ENCODE measurements at places on chromosomes 3 and 15.
A peak's percentile ranks its signal among the peaks of the same experiment; 100 is the strongest.

- no peak for DNase-seq
Measured at GRCh38 chr3:195411836-195412235, 31.0 kb downstream of the ACAP2 start.

- peak; percentile 20 for DNase-seq
Measured at GRCh38 chr15:95259513-95259912, 1028.2 kb downstream of the MCTP2 start.

- DNase-seq = no peak
Measured at GRCh38 chr3:10570196-10570946, 65.0 kb upstream of the ATP2B2 start.

GRCh38 chr3:184541886-184542562 is 19.6 kb upstream of the EPHB3 start:
- DNase-seq = no peak

DNA sequence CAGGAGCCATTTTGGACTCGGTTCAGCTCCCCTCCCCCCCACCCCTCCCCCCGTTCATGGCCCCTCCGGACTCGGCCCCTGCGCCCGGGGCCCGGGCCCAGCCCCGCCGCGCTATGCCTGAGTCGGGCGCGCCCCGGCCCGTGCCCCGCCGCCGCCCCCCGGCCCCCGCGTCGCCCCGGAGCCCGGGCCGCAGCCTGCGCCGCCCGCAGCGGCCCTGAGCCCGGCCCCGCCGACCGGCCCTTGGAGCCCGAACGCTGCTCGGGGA is 155 bp downstream of the ACVR2B start:
- DNase-seq = no peak

- DNase-seq = no peak
Measured at GRCh38 chr3:147620906-147621305, 211.7 kb downstream of the ZIC1 start.

- DNase-seq = no peak
Measured at GRCh38 chr3:3074551-3075257, 35.5 kb downstream of the IL5RA start.

DNA sequence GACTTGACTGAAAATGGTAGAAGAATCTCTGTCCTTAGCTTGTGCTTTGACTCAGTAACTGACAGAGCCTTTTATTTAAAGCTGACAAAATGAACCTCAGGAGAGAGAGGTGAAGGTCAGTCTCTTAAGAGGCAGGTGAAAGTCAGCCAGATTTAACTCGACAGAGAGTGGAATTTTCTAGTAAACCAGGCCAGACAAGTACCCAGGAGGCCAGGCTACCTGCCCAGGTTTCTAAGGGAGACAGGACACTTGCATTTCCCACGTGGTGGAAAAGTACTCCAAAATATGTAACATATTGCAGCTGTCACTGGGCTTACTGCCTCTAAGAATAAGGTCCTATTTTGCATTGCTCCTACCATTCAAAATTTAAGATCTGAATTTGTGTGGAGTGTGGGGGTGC is 167.9 kb downstream of the FMN1 start:
- DNase-seq = no peak

DNA sequence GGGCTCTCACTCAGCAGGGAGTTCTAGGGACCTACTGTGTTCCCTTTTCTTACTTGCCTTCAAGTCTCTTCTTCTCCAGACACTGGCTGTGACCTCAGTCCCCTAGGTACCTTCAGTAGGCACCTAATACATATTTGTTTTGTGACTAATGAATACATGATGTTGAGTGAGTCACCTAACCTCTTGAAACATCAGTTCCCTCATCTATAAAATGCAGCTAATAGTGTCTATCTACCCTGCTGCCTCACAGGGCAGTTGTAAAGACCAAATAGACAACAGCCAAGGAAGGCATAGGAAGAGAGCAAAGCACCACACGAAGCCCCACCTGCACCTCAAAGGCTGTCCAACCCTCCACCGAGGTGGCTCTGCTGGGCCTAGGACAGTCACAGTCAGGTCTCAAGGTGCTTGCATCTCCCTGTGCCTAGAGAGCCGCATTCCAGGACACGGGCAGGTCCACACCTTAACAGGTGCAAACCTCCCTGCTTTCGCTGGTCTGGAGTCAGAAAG is 29.1 kb downstream of the DAPK2 start:
- no peak for DNase-seq

GRCh38 chr3:70882104-70882503 is 569.7 kb upstream of the MDFIC2 start:
- no peak for DNase-seq

GRCh38 chr3:32945136-32945535 is 6.3 kb upstream of the CCR4 start:
- DNase-seq = no peak

DNA sequence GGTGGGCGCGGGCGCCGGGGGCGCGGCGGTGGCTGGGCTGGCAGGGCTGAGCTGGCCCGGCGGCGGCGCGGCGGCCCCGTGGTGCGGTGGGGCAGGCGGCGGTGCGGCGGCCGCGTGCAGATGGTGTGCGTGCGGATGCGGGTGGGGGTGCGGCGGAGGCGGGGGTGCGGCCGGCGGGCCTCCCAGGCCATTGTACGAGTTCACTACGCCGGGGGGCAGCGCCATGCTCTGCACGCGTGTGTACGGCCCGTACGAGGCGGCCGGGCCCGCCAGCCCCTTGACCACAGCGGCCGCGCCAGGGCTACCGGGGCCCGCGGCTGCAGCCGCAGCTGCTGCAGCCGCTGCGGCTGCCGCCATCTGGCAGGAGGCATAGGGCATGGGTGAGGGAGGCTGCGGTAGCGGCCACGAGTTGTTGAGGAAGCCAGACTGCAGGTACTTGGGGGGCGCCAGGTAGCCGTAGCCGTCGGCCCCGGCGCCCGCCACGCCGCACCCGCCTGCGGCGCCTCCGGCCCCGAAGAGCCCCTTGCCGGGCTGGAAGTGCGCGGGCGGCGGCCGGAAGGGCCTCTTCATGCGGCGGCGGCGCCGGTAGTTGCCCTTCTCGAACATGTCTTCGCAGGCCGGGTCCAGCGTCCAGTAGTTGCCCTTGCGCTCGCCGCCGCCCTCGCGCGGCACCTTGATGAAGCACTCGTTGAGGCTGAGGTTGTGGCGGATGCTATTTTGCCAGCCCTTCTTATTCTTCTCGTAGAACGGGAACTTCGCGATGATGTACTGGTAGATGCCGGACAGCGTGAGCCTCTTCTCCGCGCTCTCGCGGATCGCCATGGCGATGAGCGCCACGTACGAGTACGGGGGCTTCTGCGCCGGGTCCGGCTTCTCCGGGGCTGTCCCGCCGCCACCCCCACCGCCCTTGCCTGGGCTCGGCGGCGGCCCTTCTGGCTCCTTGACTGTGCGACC is 951 bp downstream of the FOXL2 start:
- DNase-seq = no peak

DNA sequence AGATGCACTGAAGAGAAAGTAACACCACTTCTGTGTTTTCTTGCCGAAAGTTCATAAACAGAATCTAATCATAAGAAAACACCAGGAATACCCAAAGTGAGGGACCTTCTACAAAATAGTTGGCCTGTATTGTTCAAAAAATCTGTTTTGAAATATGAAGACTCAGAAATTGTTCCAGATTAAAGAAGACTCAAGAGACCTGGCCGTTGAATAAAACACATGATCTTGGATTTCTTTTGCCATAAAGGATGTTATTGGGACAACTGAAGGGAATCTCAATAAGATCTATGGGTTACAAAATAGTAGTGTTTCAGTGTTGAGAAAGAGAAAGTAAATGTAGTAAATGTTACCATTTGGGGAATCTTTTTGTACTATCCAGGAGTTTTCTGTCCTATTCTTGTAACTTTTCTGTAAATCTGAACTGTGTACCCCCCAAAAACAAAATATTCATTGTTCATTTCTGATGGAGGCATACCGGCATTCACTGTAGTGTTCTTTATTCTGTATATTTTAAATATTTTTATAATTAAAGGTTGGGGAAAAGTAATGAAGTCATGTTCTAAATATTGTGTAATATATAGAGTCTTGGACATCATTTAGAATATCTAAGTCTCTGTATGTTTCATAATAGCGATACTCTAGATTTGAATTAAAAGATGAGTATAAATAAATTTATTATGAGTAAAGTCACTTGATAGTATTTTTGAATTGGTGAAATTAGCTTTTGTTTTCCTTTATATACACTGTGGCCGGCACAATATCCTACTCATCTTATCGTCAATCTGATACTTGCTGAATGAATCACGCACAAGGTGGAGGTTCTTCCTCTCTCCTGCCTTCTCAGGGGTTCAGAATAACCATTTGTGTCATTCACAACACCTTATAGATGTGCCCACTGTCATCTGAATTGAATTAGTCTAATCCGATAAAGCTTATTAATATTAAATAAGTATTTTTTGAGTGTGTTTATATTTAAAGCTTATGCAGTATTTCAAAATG is 66.7 kb downstream of the TRAK1 start:
- DNase-seq = no peak

DNA sequence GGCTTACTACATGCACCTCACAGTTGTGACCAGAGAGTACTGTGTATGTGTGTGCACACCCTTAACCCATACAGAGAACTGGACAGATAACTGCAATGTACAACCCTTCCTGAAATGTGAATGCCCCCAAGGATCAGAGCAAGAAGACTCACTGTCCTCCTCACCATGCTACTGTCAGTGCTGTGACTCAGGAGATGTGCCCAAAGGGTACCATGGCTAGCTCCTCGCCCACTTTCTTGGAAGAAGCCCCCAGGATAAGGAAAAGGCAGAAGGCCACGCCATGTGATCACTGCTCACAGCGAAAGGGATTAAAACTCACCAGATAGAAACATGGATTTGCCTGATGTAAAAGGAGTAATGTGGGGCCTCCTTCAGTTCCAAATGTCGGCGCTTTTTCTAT is 41.8 kb downstream of the UBP1 start:
- DNase-seq = no peak

DNA sequence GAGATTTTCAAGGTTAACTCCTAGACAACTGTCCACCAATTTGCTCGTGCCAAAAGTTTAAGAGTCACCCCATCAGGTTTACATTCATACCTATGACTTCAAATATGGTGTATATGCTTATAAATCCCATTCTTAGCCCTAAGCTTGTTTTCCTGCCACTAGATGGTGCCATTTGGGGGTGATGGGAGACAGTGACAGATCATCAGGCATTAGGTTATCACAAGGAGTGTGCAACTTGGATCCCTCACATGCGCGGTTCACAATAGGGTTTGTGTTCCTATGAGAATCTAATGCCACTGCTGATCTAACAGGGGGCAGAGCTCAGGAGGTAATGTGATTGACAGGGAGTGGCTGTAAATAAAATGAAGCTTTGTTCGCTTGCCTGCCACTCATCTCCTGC is 182.7 kb downstream of the CNTN6 start:
- no peak for DNase-seq

- DNase-seq = no peak
Measured at GRCh38 chr15:43390723-43391122, 19.8 kb downstream of the TUBGCP4 start.

- no peak for DNase-seq
Measured at GRCh38 chr3:150146991-150147761, 176.5 kb upstream of the PFN2 start.

DNA sequence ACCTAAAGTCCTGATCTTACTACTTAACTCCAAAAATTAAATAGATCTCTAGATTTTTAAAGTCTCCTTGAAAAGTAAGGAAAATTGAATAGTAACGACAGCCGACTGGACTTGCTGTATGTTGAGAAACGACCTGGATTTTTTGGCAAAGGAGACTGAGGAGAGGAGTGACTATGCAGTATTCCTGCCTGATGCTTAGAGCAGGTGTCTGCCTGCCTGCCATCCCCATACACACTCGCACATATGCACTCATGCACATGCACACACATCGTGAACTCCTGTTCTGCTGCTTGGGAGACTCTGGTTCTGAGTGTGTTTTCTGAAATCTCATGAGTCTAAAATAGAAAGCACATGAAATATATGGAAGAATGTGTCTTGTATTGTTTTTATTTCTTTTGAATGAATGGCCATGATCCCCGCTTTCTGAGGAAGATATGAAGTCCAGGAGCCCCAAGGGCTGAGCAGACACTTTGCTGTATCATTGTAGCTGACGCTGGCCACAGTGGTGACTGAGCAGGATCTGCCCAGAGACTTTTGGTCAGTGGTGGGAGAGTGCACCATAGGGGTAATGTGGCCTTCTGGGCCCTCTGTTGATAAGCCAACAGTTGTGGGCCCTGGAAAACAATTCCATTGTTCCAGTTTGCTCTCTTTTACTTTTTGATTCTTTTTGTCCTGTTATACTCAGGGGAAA is 16.4 kb downstream of the GYG1 start:
- DNase-seq = no peak

- no peak for DNase-seq
Measured at GRCh38 chr3:23431764-23432163, 228.6 kb downstream of the UBE2E2 start.

DNA sequence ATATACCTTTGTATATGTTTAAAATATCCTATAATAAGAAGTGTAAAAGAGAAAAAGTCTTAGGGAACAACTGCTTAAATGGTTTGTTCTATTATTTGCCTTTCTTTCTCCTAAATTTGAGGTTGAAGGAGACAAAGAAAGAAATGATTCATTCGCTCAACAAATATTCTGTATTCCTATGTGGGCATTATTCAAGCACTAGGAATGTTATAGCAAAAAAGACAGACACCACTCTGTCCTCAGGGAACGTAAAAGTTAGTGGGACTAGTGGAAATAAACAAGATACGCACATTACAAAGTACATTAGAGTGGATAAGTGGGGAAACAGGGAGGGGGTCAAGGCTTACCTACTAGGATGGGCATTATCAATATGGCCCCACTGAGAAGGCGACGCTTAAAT is 332.2 kb downstream of the LPP start:
- no peak for DNase-seq

DNA sequence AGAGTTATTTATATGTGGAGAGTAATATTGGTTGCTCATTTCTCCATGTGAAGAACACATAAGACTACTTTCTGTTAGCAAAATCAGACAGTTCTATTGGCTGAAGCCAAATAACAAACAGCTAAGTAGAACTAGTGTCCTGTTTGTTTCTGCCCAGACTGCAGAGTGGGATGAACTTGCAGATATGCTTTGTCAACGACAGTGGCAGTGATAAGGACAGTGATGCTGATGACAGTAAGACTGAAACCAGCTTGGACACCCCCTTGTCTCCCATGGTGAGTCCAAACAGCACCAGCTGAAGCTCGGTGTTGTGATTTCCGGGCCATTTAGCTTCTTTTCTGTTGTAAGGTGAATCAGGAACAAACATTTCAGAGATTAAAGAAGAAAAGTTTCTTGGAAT is 102.6 kb upstream of the IL12A start:
- no peak for DNase-seq

DNA sequence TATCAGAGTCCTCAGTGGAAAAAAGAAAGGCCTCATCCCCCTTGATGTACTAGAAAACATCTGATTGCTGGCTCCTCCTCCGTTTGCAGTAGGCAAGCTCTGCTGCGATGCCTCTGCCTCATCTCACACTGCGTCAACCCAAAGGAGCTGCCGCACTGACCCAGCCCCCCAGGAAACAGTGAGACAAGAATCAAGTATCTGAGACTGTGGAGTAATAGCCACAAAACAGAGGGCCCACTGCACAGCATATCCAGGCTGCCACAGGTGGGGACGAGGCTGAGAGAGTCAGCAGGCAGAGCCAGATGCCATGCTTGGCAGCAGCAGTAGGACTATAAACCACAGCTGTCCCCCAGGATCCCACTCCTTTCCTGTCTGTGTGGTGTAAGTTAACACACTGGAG is 165.9 kb downstream of the STAC start:
- DNase-seq = no peak
